ENCODE measurements at places on chromosomes 11 and 22.
A peak's percentile ranks its signal among the peaks of the same experiment; 100 is the strongest.

- DNase-seq, result no peak
Measured at GRCh38 chr11:25737071-25737675, 594.8 kb upstream of the ANO3 start.

DNA sequence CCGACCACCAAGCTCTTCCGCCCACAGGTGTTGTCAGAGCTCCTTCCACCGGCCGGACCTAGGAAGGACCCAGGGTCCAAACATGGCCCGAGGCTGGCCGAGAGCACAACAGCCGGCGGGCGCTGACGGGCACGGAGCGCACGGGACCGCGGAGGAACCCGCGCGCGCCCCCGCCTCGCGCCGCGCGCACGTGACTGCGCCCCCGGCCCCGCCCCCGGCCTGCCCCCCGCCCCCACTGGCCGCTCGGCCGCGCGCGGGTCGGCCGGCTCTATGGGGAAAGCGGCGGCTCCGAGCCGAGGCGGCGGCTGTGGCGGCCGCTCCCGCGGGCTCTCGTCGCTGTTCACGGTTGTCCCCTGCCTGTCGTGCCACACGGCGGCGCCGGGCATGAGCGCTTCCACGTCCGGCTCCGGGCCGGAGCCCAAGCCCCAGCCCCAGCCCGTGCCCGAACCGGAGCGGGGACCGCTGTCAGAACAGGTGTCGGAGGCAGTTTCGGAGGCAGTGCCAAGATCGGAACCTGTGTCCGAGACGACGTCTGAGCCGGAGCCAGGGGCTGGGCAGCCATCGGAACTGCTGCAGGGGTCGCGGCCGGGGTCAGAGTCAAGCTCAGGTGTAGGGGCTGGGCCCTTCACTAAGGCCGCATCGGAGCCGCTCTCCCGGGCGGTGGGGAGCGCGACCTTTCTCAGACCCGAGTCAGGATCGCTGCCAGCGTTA lies at the start of gene OSBP2:
OSBP2 (plus strand) TSS at position 235 of the 711 bp plus-strand sequence; CDS start at position 271, 36 bp downstream.
- peak; percentile 52 for DNase-seq

GRCh38 chr22:21044931-21045584 lies 688 bp upstream of the LRRC74B start:
- DNase-seq, result no peak

- DNase-seq, result no peak
Measured at GRCh38 chr22:34620832-34621231, 445.1 kb upstream of the ISX start.

DNA sequence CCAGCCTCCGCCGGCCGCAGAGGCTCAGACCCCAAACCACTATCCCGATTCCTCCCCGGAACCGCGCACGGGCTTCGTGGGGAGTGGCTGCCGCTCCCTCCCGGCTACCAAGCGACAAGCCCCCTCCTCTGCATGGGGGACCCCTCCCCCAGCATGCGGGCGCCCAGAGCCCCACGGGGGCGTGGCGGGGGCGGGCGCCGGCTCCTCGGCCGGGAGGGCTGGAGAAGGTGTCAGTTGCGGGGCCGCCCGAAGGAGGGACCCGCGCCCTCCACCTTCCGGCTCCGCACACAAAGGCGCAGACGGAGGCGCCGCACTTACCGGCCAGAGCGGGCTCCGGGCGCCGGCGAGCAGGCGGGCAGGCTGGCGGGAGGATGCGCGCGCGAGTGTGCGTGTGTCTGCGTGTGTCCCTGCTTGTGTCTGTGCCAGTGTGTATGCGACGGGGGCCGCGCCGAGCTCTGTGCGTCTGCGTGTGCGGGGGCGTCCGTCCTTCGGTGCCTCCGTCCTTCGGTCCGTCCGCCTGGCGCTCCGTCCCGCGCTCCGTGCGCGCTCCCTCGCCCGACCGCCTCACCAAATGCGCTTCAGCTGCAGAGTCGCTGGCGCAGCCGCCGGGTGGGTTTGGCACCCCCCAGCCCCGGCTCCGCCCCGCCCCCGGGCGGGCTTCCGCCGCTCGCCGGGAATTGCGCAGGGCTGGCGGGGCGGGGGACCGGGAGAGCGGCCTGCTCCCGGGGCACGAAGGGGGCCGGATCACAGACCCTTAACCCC lies at the start of gene PTPN5:
PTPN5 (minus strand) TSS at position 592 of the 762 bp plus-strand sequence. CDS start 19,840 bp downstream, outside the sequence.
- DNase-seq, result no peak

GRCh38 chr11:29263971-29264682 lies 752.7 kb downstream of the KCNA4 start:
- no peak for DNase-seq

DNA sequence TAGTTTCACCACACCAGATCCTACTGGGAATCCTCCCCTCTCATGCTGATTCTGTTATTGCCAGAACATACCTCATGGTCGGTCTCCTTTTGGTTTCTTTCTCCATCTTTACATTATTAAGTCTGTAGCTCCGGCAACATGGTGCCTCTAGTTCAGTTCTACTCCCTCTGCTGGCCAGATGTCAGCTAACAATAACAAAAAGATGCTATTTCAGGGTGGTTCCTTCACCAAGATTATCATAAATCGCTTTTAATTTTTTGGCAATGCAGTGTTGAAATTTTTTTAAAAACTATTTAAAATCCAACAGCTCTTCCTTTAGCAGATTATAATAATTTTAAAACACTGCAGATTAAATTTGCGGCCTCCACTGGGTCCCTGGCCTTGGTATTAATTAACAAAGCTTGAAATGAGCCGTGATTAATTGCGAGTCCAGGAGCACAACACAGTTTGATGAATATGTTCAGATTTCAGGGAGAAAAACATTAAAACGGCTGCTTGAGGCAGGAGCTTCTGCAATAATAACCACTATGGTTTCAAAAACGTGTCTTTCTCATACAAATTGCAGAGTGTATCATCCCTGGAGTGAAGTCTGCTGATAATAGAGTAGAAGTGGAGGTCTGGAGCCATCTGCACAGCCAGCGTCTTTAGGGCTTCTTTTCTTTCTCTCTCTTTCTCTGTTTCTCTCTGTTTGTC lies 492.9 kb upstream of the KIRREL3 start:
- no peak for DNase-seq

DNA sequence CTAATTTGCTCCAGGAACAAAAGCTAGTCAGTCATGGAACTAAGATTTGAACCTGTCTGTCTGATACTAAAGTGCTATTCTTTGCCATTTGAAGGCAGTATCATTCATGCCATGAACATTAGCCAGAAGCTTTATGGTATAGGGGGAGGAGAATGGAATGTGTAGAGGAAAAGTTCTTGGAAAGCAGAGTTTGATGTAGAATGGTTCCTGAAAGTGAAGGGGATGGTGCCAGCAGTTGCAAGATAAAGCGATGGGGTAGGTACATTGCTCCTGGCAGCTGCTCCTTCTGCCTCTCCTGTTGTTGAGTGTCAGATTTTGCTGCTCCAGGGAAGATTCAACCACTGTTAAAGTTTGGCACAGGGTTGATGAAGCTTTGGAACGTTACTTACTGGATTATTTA lies 53.4 kb downstream of the ARHGAP42 start:
- no peak for DNase-seq

- DNase-seq, result no peak
Measured at GRCh38 chr11:58674609-58675008, 52.1 kb downstream of the CNTF start.

DNA sequence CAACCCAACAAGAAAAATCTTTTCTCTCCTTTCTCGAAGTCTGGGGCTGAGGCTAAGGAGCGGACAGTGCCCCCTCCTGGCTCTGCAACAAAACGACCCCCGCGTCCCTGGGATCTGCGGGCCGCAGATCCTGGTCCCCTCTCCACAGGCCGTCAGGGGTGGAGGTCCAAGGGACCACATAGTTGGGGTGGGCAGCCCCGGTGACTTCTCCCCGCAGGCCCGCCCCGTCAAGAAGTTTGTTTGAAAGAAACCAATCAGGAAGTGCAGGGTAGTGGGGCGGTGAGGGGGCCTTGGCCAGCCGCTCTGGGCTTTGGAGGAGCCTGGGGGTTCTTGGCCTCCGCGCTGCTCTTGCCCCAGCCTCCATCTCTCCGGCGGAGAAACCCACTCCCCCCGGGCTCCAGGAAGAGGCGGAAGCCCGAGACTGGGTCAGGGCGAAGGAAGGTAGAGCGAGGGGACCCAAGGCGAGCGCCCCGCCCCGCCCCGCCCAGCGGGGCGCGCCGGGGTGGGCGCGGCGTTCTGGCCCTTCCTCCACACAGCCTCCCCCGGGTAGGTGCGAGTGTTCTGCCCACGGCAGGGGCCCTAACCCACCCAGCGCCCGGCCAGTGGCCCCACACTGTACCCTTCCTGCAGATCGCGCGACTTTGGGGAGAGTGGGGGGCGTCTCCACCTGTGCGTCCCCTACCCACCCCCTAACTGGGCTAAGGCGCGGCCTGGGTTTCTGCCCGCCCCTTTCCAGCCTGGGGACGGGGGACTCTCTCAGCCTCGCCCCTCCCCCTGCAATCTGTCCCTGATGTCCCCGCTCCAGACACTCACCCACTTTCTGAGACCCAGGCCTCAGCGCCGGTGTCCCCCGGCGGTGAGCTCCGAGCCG lies 1.3 kb downstream of the TP53I11 start:
- DNase-seq, result peak; percentile 47

GRCh38 chr11:43577566-43578264 lies 102.8 kb upstream of the HSD17B12 start:
- DNase-seq, result no peak

DNA sequence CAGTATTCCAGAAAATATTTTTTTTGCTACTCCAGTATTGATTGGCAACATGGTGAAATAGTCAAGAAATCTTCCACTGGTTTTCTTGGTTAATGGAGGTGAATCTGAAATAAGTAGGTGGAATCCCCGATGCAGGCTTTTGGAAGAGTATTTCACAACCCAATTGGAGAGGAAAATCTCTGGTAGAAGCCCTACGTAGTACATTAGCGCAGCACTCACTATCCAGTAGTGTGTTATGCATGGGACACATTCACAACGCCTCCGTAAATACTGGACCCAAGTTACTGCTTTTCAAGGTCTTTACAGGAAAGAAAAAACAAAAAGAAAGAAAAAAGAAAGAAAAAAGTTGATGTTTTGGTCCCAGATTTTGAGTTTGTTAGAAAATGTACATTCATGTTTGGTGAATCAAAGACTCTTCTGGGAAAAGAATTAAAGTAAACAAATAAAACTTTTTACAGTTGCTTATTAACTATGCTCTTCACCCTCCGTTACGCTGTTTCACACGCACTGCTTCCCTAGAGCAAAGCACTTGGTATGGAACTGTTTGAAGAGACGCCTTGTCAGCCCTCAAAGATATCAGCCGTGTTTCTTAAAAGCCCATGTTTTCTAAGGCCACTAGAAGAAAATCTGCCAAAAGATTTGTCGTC lies 170.4 kb upstream of the CTSC start:
- no peak for DNase-seq

- no peak for DNase-seq
Measured at GRCh38 chr22:37634417-37634924, 5.0 kb upstream of the SH3BP1 start.

GRCh38 chr11:96219981-96220623 lies 122.9 kb downstream of the MAML2 start:
- DNase-seq, result no peak

- DNase-seq, result no peak
Measured at GRCh38 chr11:26762089-26762488, 40.2 kb upstream of the SLC5A12 start.

GRCh38 chr11:23727794-23728193 lies 769.1 kb upstream of the LUZP2 start:
- DNase-seq, result no peak

- no peak for DNase-seq
Measured at GRCh38 chr11:115691030-115691429, 186.8 kb upstream of the CADM1 start.

DNA sequence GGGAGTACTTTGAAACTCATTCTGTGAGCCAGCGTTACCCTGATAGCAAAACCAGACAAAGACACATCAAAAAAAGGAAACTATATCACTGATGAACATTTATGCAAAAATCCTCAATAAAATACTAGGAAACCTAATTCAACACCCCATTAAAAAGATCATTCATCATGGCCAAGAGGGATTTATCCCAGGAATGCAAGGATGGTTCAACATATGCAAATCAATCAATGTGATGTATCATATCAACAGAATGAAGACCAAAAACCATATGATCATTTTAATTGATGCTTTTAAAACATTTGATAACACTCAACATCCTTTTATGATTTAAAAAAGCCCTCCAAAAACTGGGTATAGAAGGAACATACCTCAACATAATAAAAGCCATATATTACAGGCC lies 19.8 kb downstream of the RRP8 start:
- no peak for DNase-seq

DNA sequence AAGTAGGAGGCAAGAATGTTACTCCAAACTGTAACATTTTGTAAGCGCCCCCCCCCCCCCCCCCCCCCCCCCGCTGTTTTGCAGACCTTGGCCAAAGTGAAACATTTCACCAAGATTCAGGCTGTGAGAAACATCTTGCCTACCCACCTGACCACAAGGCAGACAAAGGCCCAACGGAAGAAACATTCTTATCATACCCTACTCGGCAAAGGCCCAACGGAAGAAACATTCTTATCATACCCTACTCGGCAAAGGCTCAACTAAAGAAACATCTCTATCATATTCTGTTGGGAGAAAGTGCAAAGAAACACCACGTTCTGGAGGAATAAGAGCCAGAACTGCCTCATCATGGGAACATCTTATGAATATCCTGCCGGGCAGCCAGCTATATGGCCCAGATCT lies 117.1 kb downstream of the JRKL start:
- DNase-seq, result no peak

DNA sequence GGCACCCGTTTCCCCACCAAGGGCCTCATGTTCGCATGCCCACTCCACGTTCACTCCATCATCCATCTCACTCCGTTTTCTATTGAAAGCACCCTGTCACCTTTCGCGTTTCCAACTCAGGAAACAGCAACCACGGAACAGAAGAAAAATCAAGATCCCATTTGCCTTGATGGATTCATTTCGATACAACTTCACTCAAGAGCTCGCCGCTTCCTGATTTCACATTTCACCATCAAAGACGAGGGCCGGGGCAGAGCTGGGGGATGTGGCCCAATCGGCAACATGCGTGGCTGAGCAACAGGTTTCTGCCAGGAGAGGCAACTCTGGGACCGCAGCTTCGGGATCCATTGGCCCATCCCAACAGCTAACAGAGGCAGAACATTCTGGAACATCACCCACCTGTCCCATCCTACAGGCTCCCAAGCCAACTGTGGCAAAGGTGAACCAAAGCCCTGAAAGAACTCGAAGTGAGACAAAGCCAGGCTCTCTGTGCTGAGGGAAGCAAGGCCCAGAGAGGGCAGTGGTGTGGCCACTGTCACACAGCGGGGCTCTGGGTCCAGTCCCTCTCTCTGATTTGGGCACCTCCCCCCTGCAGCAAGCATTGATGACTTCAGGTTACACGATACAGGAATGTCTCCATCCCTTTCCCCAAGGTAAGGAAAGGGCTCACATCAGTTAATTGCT lies 36.2 kb upstream of the CD5 start:
- peak; percentile 52 for DNase-seq

DNA sequence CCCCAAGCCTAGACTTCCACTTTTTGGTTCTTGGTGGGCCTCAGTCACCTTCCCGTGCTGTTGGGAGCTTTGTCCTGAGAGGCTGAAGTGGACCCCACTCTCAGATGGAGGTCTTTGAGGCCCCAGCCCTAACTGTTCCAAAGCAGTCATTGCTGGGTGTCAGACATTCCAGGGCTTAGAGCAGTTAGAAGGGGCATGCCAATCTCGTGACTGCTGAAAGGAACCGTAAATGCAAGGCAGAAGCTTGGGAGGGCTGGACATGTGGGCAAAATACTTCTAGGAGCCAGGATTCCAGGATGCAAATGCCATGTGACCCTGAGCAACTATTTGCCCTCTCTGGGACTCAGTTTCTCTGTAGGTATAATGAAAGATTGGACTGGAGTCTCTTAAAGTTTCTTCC lies 118.8 kb upstream of the CRYBB3 start:
- no peak for DNase-seq
